Hematopoietic multipotent progenitor cell (in vitro differentiated cells): ENCODE measurements at places on chromosomes 7 and 10.
A peak's percentile ranks its signal among the peaks of the same experiment; 100 is the strongest.

DNA sequence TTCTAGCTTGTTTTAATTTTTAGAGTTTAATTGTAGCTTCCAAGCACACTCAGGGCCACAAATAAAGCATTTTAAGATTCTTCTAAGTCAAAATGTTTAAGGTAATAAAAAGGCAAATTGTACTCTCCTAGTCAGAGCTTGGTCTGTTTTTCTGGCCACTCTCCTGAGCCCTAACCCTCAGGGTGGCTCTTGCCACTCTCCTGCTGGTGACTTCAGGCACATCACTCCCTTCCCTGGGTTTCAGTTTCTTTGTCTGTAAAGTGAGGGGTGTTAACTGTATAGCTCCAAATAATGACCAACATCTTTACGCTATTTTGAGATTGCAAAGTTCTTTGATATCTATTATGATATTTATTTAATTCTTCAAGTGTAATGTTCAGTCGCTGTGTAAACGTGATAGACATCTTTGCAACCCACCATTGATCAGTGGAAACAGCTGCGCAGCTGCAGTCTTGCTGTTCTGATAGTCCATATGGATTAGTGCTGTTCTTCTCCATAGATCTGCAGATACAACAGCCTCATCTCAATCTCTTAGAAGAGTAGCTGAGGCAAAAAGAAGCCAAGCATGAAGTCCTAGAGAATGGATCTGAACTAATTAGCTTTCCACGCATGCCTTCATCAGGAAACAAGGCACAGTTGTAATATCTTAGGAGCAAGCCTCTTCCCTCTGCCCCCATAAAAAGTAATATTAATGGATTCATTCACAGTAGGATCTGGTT is 189.9 kb downstream of the PLPP4 start:
- no peak for DNase-seq

GRCh38 chr7:25382869-25383268 is 154.6 kb upstream of the NPVF start:
- no peak for DNase-seq

DNA sequence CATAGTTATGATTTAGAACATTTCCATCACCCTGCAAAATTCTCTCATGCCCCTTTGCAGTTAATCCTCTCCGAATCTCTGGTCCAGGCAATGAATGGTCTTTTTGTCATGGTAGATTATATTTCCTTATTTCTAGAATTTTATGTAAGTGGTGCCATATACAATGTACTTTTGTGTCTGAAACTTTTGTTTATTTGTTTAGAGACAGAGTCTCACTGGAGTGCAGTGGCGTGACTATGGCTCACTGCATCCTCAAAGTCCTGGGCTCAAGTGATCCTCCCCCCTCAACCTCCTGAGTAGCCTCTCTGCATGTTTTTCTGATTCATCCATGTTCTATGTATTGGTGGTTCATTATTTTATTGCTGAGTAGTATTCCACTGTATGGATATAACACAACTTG is 23.2 kb upstream of the PDK4 start:
- DNase-seq, result no peak

- no peak for DNase-seq
These were observed 16.7 kb upstream of the HMX3 start for GRCh38 chr10:123119081-123119480.

- DNase-seq, result no peak
These were observed 5.3 kb downstream of the WIPF3 start for GRCh38 chr7:29811586-29811985.

DNA sequence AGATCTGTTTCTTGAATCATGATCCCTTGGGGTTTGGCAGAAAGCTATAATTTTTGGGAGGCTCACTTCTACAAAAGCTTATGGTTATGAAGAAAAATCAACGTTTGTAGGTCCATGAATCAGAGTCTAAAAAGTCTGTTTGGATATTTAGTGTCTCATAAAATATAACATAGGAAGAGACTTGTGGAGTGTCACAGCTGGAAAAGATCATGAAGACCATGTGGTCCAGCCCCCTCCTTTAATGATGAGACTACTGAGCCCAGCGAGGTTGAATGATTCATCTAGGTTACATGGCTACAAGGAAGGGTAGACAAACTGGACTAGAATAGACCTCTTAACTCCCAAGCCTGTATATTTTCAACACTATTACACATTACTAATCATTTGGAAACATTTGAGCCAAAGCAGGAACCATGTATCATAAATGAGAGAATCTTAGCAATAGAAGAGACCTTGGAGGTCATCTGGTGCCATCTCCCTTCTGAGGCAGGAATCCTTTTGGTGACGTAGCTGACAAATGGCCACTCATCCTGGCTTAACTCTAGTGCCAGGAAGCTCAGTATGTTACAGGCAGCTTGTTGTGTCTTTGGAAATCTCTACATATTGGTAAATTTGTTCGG is 152.5 kb downstream of the CREB5 start:
- no peak for DNase-seq

- no peak for DNase-seq
These were observed 34.3 kb downstream of the SRPK2 start for GRCh38 chr7:105354383-105354782.

DNA sequence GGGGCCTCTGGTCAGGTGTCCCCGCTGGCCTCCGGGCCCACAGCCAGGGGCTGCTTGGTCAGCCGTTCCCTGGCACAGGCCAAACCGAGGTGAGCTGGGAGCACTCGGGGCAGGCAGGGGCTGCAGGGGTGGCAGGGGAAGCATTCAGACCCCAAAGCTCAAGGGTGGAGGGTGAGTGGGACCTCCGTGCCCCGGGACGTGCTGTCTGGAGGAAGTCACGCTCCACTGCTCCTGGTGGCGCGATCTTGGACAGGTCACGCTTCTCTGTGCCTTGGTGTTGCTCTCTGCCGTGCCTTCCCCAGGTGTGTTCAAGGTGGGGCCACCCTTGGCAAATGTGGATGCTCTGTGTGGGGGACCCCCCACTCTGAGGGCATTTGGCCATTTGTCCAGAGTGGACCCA is 24.6 kb upstream of the ELFN1 start:
- DNase-seq, result no peak

DNA sequence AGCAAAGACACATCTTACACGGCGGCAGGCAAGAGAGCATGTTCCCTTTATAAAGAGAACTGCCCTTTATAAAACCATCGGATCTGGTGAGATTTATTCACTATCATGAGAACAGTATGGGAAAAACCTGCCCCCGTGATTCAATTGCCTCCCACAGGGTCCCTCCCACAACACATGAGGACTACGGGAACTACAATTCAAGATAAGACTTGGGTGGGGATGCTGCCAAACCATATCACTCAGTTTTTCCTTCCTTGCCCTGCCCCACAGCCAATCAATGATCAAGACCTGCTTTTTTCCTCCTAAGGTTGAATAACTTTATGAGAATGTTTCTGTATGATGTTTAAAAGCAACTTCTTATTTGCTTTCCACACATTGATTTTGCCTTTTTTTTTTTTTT is 3.1 kb upstream of the PTPRE start:
- DNase-seq, result no peak

DNA sequence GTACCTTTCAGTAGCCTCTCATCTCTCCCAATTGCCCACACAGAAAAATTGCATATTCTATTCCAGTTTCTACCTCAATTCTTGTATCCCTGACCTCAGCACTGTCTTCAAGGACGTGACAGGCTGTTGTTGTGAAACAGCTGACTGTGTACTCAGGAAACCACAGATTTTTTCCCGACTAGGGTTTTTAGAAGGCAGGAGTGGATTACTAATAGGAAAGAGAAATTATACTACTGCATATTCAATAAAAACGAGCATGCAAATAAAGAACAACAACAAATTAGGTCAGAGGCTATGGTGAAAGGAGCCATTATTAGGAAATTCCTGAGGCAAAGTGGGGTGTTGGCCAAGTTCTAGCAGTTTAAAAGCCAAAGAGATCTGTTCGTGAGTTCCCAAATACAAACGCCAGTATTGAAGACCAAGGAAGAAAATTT is 93.4 kb downstream of the DOCK4 start:
- DNase-seq, result no peak

- no peak for DNase-seq
These were observed 15.5 kb upstream of the TNS3 start for GRCh38 chr7:47597379-47597778.

GRCh38 chr7:139887992-139888481 is 59.0 kb downstream of the TBXAS1 start:
- DNase-seq, result peak; percentile 61

DNA sequence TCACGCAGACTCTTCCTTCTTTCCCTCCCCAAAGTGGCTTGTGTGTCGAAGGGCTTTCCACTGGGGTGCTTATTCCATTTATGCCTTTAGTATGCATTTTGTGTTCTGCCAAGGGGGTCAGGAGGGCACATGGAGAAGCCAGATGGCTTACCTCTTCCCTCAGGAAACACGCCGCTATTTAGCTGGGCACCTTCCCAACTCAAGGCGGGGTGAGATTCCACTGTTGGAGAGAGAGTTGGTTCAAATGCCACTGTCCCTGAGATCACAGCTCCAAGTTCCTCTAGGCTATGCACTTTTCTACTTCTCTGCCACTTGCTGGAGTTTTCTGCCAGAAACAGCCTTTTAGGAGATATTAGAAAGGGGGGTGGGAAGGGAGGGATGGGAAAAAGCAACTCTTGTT is 1091.8 kb downstream of the LRMDA start:
- DNase-seq, result no peak

- no peak for DNase-seq
These were observed 666.7 kb upstream of the NRP1 start for GRCh38 chr10:34001087-34001580.

- DNase-seq, result no peak
These were observed 530.2 kb upstream of the FZD8 start for GRCh38 chr10:36171953-36172940.

GRCh38 chr10:127897177-127897576 is 4.4 kb upstream of the CLRN3 start:
- no peak for DNase-seq

DNA sequence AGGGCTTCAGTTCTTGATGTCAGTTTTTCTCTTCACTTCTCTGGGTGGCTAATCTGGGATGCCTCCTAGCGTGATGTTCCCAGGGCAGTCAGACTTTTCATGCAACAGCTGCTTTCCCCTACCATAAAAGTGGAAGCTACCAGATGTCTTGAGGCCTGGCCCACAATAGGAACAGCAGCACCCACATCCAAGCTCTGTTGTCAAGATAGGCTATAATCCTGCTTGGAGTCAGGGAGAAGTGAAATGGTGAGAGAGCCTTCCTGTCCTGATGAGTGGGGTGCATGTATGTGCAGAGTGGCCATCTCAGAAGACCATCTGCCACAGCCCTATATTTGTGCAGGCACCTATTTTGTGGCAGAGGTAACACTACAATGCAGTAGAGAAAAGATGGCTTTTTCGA is 108.0 kb downstream of the HTR5A start:
- DNase-seq, result no peak

- no peak for DNase-seq
These were observed 3.3 kb downstream of the PLEKHS1 start for GRCh38 chr10:113754768-113755167.
